ENCODE measurements at places on chromosomes 3 and 15.

DNA sequence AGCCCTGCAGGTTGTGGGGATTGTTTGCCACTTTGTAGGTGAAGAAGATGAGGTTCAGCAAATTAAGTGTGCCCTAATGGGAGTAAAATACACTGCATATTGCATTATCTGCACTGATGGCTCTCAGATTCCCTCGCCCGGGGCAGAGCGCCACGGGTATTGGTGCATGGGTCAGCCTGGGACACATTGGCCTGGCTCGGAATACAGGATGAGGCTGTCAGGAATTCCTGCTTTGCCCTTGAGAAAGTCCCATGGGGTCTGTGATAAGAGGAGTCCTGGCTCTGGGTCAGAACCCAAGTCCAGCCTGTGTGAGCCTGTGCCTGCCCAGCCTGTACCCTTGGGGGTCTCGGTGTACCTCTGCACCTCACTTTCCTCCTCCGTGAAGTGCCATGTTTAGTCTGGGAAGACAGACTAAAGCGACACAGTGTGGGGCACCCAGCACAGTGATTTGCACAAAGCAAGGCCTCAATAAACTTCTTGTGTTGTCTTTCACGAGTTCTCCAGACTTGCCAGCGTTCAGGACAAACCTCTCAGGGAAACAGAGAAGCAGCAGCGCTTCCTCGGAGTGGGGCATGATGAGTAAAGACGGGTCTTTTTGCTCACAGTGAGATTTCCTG is 107.6 kb downstream of the LRRK1 start:
- DNase-seq: no peak

DNA sequence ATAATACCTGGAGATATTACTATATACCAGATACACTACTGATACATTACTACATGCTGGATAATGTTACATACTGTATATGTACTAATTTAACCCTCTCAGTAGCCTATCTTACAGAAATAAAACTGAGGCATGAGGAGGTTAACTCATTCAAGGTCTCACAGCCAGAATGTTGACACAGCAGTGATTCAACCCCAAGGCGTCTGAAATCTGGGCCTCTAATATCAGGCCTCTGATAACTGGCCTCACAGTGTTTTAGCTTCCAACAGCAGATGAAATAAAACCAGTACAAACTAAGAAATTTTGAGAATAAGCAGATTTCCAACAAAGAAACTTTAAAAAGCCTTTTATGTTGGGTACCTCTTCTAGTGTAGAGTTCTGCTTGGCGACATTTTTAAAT is 23.4 kb downstream of the DZIP1L start:
- DNase-seq: no peak

GRCh38 chr3:159892171-159892795 is 96.4 kb upstream of the IL12A start:
- DNase-seq: no peak

DNA sequence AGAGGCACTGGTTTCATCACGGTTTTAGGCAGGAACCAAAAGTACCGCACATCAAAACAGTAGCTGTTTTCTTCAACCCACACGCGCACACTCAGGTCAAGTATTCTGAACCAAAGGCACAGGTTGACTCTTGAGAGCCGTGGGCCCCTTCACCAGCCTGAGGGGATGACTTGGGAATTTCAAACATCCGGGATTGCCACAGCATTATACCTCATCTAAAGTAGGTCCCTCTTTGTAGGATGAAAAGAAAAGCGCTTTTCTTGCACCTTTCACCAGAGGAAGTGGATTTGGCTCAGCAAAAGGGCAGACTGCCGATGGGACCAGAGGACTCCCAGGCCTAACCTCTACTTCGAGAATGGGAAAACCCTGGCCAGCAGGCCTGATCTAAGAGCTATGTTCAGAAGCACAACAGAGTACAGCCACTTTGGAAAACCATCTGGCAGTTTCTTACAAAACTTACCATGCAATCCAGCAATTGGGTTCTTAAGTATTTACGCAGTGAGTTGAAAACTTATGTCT is 88.2 kb upstream of the PROK2 start:
- no peak for DNase-seq

DNA sequence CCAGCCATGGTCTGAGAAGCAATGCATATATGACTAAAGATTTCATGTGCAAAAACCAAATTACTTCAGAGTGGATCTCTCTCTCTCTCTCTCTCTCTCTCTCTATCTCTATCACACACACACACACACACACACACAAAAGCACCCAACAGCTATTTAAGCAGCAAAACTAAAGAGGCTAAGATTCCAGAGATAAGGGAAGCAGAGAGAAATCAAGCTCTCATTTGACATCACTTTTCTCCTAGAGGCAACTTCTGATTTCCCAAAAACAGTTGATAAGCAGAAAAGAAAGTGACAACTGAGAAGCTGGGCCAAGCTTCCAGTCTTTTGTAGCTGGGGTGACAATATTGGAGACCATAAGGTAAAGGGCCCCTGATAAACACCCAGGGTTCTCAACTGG is 526.0 kb upstream of the NR2F2 start:
- no peak for DNase-seq

- no peak for DNase-seq
Observed at GRCh38 chr15:77764095-77764494, 131.4 kb upstream of the LINGO1 start.

All from iPS DF 6.9 (cell line).